ENCODE measurements at places on chromosomes 16 and 17.

DNA sequence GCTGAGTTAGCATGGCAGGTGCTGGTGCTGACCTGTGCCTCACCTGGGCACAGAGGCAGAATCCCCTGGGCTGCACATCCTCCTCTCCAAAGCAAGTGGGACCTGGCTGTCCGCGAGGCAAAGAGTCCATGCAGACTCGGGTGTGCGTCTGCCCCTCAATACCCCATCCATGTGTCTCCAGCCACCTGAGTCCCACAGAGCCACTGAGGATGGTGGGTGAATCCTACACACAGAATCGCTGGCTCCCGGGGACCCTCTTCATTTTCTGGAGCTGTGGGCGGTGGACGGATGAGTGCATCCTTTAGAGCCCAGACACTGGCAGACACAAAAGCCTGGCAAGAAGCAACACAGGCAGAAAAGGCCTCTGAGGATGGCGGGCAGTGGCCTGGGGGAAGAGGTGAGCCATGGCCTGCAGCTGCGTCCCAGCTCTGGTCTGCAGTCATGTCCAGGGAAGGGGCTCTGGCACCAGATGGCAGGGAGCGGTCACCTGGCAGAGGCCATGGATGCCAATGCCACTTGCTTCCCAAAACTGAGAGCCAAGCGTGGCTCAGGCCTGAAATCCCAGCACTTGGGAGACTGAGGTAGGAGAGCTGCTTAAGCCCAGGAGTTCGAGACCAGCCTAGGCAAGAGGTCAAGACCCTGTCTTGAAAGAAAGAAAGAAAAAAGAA is 29.9 kb downstream of the AXIN1 start:
- DNase-seq, result no peak

DNA sequence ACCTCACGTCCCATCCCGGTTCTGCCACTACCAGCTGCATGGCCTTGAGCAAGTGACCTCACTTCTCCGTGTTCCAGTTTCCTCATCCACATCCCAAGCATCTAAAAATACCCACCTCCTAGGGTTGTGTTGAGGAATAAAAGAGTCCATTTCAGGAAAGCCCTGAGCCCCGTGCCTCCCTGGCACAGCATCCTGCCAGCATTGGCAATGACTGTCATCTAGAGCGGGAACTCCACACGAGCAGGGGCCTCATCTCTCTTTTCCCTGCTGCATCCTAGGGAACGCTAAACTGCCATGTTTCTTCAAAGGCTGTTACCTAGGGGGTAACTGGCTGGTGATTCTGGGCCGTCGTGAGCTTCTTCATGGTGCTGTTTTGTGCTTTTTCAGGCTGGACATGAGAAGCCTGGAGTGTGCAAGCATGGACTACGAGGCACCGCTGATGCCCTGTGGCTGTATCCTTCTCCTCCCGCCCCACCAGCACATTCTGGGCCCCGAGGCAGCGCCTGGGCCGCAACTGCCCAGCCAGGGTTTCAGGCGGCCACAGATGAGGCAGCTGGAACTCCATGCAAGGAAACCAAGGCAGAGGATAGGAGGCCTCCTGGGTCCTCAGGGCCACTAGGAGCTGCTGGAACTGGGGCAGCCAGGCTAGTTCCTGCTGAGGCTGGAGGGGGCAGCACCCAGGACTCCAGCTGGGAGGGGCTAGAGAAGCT is 221.4 kb downstream of the KATNIP start:
- no peak for DNase-seq

DNA sequence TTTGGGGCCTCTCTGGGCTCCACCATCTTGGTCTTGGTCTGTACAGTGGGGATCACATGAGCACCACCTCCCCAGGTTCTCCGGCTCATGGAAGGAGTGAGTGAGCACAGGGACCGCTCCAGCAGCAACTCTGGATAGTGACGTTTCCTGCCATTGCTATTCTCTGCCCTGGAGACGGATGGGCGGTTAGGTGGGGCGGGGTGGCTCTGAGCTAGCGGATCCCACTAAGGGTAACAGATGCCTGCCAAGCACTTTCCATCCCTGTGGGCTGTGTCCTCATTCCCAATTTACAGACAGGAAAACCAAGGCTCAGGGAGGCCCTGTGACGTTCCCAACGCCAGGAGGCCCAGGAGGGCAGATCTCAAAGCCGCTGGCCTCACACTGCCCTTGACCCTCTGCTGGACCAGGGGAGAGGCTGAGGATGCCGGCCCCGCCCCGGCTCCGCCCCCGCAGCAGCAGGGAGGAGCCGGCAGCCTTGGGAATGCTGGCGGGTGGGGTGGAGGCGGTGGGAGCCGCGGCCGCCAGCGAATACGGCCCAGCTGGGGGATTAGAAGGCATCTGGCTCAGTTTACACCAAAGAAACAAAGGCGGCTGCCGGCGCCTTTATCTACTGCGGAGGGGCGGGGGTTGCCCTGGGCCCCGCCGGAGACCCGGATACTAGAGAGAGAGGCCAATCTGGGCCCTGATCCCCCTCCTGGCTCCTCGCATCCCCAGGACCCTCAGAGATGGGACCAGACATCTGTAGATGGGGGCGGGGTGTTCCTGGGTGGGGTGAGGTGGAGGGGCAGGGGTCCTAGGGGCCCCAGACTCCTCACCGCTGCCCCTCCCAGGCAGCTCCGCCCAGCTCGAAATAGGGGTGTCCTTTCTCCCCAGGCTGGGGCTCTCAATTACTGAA is 122.3 kb upstream of the CIBAR2 start:
- peak; percentile 92 for DNase-seq

DNA sequence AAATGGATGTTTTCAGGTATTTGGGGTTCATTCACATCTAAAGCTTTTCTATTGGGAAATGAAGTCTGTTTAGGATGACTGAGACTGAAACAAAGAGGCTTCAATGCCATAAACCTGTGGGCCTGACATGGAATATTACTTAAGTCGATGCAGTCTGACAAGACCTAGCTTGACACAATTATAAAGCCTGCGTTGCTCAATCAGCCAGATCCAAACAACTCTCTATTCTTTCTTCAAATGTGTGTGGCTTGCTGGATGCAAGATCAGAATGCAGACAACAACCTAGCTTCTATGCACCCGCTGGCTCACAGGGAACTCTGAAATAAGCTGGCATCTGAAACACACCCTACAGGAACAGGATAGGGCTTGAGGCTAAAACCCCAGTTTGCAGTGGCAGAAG is 40.0 kb downstream of the RFFL start:
- DNase-seq, result no peak

DNA sequence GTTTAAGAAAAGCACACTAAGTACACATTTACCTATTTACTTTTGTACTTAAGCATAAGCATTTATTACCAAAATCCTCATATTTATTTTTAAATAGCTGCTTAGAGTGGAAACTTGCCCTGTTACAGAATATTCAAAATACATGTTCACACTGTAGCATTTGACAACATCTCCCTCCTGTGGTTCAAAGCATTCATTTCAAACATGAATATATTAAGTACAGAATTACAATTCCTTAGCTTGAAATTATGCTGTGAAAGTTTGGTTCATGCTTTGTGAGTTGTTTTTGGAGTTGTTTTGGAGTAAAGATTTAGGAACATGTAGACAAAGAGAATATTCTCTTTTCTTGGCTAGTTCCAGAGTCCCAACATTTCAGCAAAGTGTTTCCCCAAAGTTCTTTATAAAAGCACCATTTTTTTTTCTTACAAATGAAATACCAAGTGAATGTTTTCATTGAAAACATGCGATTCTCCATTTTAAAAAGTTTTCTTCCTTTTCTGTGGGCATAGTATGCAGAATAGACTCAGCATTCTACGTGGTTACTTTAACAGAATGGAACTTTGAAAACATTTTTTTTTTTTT is 33.2 kb downstream of the TUBD1 start:
- no peak for DNase-seq

GRCh38 chr17:11486868-11487310 is 111.4 kb upstream of the DNAH9 start:
- no peak for DNase-seq

GRCh38 chr17:58492238-58493121 is 4.3 kb upstream of the HSF5 start:
- DNase-seq, result no peak

DNA sequence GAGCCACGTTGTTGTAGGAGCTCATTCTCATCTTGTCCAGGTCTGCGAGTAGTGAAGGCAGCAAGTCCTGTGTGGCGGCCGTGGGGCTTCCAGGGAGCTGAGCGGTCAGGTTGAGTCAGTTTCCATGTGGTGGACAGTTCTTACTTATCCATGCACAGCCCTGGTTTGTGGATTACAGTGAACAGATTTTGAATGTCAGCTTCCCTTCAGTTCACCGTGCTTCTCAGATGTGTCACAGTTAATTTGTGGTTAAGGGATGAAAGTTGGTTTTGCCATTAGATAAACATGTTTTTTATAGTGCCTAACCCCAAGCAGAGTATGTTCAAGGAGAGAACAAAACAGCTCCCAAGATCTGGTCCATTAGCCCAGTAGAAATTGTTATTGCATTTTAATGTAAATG is 103.1 kb downstream of the RPTOR start:
- no peak for DNase-seq

DNA sequence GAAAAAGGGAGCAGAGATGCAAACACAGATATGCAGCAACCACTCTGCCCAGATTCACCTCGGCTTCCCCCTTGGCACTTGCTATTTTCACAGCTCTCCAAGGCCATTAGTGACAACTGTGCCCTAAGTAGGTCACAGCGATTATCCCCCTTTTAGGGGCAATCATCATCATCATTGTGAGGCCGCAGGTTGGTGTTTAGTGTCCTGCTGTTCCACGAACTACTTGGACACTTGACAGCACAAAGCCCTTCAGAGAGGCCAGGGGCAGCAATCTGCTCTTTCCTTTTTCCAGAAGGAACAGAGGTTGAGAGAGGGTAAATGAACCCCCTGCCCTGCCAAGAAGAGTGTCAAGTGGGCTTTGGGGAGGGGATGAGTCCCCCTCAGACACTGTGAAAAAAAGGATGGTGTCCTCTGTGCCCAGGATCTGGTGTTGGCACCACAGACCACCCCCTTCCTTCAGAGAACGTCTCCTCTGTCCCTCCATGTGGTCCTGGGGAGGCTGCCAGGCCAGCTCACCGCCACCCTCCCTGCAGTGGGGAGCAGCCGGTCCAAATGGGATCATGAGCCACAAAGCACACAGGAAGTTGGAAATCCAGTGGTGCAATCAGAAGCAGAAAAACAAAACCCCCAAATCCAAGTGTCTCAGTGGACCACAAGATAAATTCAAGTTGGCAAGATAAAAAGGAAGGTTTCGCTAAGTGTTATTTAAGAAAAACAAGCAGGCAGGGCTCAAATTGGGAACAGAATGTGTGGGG is 78.4 kb upstream of the MED9 start:
- no peak for DNase-seq

DNA sequence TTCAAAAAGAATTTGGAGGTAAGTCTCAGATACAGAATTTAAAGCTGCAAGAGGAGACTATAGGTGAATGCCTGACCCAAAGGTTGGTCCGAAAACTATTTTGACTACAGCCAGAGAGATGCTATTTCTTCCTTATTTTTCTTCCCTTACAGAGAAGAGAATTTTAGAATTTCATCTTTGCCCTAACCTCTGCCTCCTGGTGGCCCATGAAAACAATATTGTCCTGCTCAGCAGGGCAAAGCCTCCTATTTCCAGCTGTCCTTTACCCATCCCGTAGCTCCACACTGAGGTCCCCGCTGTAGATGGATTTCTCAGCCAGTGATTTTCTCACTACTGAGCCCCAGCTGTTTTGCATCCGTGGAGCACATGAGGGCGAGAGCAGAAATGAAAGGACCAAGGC is 24.6 kb downstream of the HOXB1 start:
- no peak for DNase-seq

GRCh38 chr17:12719948-12720347 is 54.3 kb downstream of the MYOCD start:
- DNase-seq, result peak; percentile 41

DNA sequence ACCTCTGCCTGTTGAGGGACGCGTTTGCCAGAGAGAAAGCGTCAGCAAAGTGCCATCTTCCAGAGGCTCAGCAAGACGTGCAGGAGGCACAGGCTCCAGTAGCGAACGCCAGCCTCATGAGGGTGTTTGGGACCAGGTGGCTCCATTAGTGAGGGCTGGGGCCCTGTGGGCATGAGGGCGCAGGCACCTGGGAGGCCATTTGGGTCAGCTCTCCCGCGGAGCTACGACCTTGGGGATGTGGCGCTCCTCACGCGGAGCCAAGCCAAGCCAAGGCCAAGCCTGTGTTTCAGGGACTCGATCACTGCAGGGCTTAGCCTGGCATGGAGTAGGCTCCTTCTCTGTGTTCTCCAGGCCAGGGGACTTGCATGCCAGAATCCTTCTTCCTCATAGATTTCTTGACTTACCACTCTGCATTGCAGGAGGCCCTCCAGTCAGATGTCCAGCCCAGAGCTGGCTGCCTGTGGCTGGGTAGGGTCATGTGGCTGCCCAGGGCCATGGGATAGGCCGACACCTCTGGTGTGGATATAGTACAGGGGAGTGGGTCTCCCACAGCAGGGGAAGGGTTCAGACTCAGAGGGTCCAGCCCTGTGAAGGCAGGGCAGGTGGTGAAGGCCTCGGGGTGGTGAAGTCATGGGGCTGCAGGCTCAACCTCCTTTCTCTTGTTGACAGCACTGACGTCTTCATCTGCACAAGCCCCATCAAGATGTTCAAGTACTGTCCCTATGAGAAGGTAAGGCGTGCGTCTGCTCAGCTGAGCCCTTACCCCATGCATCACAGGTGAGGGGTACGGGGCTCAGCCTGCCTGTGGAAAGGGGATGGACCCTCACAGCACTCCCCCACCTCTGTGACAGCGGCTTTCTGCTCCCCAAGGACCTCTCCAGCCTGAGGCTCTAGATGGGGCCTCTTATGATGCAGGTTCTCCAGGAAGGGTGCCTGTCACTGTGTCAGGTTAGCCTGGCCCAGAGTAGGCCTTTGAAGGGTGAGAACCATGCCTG is 19.6 kb downstream of the NT5M start:
- no peak for DNase-seq

GRCh38 chr16:84047626-84048025 is 5.0 kb upstream of the SLC38A8 start:
- DNase-seq, result no peak

DNA sequence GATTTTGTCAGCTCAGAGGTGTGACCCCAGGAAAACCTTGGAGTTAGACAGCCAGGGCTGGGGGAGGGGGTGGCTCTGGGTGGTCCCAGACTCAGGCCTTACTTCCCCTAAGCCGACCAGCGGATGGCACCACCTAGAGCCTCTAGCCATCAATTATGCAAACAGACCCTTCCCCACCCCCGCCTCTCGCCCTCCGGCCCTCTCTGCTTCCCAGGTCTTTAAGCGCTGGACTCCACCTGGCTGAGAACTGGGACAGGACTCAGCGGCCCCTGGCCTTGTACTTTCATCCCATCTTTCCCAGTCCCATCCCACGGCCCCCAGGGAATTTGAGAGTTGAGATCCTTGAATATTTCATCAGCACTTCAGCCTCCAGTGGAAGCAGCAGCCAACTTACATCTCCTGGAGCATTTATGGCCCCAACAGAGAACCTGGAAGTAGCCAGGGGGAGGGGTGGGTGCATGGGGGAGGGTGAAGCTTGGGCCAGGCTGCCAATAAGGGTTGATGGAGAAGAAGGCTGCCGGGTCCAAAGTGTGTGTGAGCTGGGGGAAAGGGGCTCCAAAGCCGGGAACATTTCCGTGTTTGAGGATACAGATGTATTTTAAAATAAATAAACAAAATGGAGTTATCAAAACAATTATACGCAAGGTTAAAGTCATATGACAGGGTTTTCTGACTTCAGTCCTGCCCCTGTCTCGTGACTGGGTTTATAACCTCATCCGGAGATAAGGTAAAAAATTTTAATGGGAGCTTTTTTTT is 7.5 kb upstream of the JUP start:
- DNase-seq, result peak; percentile 83

GRCh38 chr16:21116148-21116693 is 34.4 kb downstream of the DNAH3 start:
- no peak for DNase-seq

GRCh38 chr16:14415291-14415690 is 214.8 kb downstream of the PARN start:
- DNase-seq, result no peak
